SJSA1 (cell line): ENCODE measurements at places on chromosomes 3 and 15. TPM values are rescaled to one million over a fixed set of nuclear protein-coding genes. Genes with fewer than 3 reads are reported as not detected.

DNA sequence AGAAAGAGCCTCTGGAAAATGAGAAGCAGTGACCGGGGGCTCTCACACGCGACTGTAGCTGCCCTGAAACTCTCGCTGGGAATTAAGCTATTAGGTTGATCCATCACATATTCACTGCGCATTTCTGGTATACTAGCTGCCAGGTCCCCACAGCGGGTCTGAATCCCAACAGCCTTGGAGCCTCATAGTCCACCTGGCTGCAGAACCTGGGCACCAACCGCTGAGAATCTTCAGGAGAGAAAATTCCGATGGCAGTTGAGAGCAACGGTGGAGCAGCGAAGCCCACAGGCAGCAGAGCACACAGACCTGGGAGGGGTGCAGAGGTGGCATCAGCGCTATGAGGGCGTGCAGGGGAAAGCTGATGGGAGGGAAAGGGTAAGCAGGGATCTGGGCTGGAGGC is 75.1 kb downstream of the FAM174B start:
- H3K4me1 ChIP-seq: no peaks in the 10 kb centered on the region
- no peak overlapping the region for H3K4me3 ChIP-seq
- H3K27ac ChIP-seq: no peak overlapping the region
- no peak for DNase-seq

DNA sequence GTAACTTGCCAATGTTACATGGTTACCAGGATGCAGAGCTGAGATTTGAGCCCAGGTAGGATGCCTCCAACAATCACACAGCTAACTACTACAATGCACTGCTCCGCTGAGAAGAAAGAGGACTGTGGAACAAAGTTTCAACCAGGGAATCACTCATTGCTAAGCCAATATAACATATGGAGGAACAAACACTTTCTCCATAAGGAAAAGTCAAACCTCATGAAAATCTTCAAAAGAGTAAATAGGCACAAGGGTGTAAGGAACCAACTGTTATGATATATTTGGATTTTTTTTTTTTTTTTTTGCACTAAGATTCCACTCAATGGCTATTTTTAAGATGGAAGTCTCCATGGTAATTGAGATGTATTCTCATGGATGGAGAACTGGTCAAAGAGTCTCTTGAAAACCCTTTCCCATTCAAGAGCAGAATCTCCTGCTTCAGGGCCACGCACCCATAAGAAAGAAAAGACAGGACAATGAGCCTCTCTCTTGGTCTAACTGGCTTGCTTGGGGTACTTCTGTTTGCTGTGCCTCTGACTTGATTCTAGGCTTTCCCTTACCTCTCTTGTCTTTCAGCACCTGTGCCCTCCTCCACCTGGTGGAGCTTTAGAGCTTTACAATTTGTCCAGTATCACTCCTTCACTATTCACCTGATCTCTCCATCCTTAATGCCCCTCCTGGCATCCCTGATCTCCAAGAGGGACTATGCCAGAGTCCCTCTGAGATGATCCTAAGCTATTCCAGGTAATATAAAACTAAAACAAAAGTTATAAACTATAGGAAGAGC is 252.8 kb downstream of the NTRK3 start:
- no peaks in the 10 kb centered on the region for H3K36me3 ChIP-seq
- H3K4me3 ChIP-seq: no peak overlapping the region
- H3K4me1 ChIP-seq: no peaks in the 10 kb centered on the region
- H3K27me3 ChIP-seq: no peaks in the 10 kb centered on the region
- H3K27ac ChIP-seq: no peak overlapping the region

DNA sequence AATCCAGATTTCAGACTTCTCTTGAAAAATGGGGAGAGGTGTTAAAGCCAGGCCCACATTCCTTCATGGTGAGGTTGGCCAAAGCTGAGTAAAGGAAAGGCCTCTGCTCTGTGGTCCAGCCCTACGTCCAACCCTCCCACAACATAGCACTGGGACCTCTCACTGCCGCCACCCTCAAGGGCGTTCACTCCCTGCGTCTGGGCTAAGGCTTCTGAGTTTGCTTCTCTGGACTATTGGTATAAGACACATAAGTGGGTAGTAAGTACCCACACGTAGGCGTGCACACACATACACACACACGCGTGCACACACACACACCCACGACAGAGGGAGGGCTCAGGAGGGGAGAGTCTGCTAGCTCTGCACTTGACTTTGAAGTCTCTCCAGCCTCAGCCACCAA is 80.2 kb upstream of the PXYLP1 start:
- H3K36me3 ChIP-seq: no peaks in the 10 kb centered on the region

DNA sequence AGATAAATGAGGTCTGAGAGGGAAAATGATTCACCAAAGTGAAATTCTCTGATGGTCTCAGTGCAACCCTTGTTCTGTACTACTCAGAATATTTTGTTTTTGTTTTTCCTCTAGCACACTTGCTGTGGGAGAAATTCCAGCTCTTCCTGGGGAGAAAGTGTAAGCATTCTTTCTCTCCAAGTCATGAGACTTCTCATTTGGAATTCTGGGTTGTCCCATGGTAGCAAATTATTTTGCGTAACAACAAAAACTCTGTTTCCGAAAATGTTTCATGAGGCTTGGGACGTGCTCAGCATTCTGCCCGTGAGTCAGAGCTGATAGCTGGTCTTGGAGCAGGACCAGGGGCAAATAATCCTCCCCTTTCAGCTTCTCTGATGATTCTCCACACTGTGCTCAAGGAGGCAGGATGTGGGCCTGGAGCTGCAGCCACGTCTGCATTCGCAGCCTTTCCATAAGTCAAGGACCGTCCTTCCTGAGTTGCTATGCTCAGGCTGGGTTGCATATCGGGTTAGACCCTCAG is 70.3 kb downstream of the SENP2 start:
- H3K27ac ChIP-seq: peak overlapping the region; percentile 77
- H3K36me3 ChIP-seq: peaks cover 69% of the 10 kb centered on the region
- H3K4me1 ChIP-seq: peaks cover 50% of the 10 kb centered on the region
- peak; percentile 87 for DNase-seq
- no peak overlapping the region for H3K4me3 ChIP-seq

DNA sequence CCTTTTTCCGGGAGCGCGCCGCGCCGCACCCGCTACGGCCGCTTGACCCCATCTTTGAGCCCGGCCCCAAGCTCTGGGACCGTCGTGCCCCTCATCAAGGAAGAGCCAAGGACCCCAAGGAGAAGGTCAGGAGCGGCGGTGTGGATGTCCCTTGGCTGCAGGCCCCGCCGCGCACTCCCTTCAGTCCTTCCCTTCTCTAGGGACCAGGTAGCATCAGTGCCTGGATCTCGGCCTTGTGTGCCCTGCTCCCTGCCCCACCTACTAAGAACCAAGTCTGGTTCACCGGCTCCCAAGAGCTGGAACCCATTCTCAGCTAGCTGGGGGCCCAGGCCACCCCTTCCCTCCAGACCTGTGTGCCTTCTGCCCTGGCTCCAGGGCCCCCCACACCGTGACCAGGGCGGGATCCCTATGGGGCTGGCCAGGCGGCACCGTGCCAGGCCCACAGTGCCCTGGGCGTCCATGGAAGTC is 69.3 kb upstream of the CGNL1 start:
- H3K36me3 ChIP-seq: no peaks in the 10 kb centered on the region
- no peaks in the 10 kb centered on the region for H3K27me3 ChIP-seq
- peaks cover 17% of the 10 kb centered on the region for H3K4me1 ChIP-seq
- no peak for DNase-seq

DNA sequence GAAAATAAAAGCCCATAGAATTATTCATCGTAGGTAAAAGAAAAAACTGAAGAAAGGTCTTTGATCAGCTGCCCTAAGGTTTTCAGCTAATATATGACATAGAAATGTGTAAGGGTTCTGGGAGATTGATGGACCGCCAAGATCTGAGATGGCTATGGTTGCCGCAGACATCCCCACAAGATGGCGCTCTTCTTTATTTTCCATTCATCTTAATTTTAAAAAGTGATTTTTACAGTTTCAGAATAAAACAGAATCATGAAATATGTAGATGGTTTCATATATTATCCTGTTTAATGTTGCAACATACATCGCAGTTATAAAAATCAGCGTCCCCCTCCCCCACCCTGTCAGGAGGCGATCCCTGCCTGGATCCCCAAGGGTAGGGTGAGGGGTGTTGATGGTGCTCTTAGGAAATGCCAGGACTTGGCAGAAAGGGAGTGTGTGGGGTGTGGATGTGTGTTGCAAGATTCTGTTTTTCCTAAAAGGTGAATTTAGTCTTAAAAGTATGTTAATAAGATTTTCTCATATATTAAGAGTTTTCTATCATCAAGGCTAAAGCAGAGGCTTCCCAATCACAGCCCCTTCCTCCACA is 68.8 kb downstream of the ANXA2 start:
- no peak overlapping the region for H3K4me3 ChIP-seq
- H3K27me3 ChIP-seq: peaks cover 20% of the 10 kb centered on the region; the same call in 1 of the 2 replicates
- no peaks in the 10 kb centered on the region for H3K36me3 ChIP-seq
- H3K4me1 ChIP-seq: no peaks in the 10 kb centered on the region
- DNase-seq: peak; percentile 37

DNA sequence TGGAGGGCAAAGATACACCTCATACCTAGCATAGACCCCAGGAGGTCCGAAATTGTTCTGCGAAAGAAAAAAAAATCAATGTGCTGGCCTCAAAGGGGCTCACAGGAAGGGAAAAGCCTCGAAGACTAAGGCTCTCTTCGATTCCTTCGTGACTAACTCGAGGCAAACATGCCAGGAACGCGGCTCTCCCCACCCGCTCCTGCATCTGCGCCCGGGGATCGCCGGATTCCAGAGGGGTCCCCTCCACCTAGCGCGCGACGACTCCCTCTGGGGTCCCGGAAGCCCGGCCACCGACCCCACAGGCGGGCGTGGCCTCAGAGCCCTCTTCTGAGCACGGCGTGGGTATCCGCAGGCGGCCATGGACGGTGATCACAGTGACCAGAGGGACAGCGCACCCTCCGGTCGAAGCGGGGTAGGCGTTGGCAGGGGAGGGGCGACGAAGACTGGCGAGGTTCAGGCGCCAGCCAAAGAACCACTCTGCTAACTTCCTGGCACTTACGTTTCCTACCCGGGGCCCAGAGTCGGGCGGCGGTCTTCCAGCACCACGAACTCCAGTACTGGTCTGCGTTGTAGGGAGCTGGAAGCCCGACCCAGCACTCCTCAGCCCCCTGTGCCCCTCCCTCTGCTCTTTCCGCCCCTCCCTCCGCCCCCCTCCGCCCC is 515 bp upstream of the EIF3J start:
- H3K4me1 ChIP-seq: peaks cover 18% of the 10 kb centered on the region
- peaks cover 31% of the 10 kb centered on the region for H3K36me3 ChIP-seq
- peak overlapping the region; percentile 75 for H3K27ac ChIP-seq
- no peaks in the 10 kb centered on the region for H3K27me3 ChIP-seq
- peak overlapping the region; percentile 87 for H3K4me3 ChIP-seq
- peak; percentile 91 for DNase-seq

The AGBL1 gene
- not detected in 2 replicates for total RNA-seq

DNA sequence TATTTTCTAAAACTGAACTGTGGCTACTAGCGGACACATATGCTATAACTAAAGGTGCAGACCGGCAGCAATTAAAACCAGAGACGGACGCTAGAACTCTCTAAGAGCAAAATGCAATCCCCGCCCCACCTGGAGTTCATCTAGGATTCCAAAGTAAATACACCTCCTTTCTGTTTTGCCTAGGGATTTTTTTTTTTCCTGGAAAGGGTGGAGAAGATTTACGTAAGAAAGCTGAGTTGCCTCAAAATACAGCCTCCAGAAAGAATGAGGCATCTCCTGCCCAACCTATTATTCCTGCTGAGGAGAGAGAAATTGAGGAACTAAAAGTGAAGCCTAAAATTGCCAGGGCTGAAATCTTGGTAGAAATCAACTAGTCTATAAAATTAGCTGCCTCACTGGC is 150.2 kb downstream of the TP63 start:
- no peak overlapping the region for H3K4me3 ChIP-seq
- DNase-seq: no peak
- H3K36me3 ChIP-seq: no peaks in the 10 kb centered on the region

The MITF gene
- 9.8 and 16.5 TPM in 2 replicates for total RNA-seq
